ENCODE measurements at places on chromosomes 13 and 19.
A peak's percentile ranks its signal among the peaks of the same experiment; 100 is the strongest.

DNA sequence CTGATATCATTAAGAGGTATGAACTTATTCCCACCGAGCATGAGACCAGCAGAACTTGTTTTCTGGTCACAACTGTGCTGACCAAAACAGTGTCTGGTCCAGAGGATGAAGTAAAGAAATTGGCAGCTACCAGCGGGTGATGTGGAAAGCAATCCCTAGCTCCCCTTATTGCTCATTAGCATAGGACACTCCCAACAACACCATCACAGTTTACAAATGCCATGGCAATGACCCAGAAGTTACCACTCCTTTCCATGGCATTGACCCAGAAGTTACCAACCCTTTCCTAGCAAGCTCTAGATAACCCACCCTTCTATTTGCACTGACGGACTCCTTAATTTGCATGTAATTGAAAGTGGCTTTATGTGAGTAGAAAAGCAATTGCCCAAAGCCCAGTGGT, 1856.1 kb downstream of the OLFM4 start:
- DNase-seq = no peak

GRCh38 chr19:36215276-36216123, 594 bp downstream of the ZNF146 start:
- no peak for DNase-seq

DNA sequence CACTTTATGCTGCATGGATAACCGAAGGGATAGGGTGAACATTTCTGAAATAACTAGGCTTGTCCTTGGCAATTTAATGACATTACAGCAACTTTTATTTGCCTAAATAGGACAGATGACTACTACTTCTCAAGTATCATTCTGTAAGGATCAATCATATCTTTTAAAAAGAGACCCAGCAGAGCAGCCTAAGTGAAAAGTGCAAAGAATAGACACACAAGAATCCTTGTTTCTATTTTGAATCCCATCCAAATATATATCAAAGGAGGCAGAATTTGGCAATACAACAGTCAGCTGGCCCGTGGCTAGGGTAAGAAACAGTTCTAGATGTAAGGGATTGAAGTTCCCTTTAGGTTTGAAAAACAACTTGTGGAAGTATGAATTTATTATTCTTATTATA, 6.9 kb downstream of the THSD1 start:
- DNase-seq = no peak

DNA sequence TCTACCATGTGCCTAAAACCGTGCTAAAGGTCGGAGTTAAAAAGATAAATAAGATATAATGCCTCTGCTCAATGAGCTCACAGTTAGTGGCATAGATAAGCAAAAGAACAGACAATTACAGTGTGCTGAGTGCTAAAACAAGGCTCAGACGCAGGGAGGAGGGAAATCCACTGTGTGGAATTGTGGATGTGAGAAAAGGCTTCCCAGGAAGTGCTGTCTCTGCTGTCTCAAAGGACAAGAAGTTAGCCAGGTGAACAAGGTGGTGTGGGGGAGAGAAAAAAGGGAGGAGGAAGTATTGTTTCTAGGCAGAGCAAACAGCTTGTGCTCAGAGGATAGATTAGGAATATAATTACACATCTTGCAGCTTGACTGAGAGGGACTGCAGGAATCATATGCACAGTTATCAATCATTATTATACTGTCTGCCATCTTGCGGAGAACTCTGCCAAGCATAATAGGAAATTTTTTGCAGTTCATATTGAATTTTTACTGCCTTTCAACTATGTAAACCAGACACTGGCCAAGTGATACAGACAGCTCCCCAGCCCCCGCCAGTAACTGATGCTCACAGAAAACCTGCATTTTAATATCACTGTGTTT, 9.3 kb downstream of the C13orf42 start:
- DNase-seq = no peak

DNA sequence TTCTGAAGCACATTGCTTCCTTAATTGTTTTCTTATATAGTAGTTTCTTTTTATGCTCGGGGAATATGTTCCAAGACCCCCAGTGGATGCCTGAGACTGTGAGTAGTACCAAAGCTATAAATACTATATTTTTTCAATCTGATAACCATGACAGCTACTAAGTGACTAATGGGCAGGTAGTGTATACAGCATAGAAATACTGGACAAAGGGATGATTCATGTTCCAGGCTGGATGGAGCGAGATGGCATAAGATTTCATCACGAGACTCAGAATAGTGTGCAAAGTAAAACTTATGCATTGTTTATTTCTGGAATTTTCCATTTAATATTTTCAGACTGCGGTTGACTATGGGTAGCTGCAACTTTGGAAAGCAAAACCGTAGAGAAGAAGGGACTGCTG, 47.9 kb upstream of the OLFM4 start:
- DNase-seq = no peak

DNA sequence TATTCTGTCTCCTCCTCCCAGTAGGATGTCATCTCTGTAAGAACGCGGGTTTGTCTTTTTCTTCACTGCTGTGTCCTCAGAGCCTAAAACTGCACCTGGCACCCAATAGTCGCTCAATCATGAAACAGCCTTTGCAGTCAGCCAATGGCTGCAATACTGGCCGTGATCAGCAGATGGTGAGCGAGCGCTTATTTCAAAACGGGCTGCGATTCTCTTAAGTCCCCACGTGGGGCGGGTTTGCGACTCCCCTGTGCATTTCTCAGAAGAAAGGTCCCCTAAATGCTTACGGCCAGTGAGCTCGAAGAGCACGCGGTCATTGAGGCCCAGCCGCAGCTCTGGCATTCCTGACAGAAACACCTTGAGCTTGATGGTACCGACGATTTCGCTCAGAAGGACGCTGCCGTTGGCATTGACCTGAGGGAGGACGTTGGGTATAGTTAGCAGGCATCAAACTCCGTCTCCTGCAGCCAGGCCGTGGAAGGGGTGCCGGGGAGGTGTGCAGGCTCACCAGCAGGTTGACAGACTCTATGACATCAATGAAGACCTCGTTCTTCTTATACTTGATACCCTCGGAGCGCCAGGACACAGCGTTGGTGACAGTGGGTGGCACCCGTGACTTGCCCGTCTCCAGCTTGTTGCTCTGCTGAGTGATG, 6.0 kb downstream of the AP1M2 start:
- peak; percentile 71 for DNase-seq

DNA sequence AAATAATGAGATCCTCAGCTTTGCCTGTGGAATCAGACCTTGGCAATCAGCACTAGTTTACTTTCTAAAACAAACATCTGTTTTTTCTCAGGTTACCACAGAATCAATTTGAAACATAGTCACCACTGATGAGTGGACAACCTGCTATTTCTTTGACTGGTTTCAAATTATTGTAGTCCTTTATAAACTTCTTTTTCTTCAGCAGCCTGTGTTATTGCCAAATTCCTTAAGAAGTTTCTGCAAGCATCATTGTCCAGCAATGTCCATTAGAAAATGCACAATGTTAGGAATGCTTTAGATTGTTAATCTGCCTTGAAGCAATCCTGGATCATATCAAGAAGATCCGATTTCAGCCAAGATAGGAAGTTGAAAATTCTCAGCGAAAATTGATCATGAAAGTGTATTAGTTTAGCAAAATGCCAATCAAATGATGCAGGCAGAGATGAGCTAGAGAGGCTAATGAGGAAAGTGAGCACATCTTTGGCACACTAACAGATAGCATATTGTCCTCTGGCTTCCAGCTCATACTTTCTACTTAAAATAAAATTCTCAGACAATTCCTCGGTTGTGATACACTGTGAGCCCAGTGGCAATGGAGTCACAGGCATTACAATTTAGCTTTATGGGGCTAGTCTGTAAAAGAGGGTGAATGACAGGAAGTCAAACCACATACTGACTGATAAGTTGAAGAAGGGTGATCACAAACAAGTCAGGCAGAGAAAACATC, 270.6 kb downstream of the SLITRK6 start:
- DNase-seq = no peak

DNA sequence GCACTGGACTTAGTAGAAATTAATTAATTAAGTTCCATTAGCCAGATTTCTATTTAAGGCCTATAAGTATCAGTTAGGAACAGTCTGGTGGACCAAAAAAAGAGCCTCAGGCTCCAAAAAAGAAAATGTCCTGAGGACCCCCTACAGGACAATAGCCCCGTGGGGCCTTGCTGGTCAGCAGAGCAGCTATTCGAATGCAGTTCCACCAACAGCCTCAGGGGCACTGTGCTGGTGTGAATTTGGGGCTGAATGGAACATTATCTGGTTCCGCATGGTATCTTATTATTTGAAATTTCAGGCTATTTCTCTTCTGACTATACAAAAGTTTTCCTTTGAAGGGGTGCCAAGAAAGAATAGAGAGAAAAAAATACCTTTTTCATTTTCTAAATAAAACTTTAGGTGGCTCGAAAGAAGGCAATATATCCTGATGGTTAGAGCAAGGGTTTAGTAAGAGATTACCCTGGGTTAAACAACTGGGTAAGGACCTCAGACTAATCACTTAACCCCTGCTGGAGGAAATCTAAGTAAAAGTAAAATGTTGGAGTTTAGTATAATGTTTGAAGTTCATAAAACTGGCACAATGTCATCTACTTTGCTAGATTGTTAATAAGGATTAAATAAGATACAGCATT, 147.2 kb downstream of the MIPEP start:
- DNase-seq = no peak

GRCh38 chr19:7917267-7918061, 2.7 kb upstream of the SNAPC2 start:
- DNase-seq = peak; percentile 39

GRCh38 chr13:40992678-40993518, 26.2 kb downstream of the ELF1 start:
- DNase-seq = no peak

DNA sequence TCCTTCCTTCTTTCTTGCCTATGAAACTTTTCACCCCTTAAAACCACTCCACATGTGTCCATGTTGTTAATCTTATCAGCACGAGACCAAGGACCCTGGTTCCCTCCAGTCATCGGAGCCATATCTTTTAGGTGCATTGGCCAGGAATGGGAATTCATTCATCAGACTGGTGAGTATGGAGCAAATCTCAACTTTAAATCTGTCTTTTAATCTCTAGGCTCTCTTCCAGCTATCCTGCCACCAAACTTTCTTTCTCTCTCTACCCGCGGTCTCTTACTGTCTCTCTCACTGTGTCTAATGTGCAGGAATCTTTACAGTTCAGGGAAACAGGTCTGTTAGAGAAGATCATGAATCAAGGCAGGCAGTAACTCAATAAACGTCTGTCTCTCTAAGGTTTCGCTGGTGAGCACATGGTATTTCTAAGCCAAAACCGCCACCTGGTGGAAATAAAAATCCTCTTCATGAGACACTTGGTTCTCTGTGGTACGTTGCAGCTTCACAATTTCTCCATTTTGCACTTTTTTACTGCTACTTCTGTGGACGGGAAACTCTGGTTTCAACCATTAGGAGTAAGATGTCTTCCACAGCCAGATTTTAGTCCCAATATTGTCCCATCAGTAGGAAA, 16.1 kb downstream of the LGALS16 start:
- no peak for DNase-seq

DNA sequence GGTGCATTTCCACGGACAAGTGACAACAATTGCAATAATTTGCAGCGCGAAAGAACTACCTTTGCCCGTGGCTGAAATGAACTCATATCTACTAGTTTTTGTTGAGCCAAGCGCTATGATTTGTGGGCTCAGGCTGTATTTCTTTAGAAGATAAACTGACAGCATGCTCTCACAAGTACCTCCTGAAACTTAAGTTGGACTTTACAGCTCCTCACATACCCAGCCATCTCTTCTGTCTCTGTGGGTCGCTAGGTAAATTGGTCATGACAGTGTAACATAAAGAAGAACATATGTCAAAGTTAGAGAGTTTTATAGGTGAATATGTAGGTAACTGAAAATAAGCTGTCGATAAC, 839 bp downstream of the COG6 start:
- no peak for DNase-seq

- peak; percentile 66 for DNase-seq
Observed at GRCh38 chr19:48489608-48490216, 20.5 kb downstream of the CYTH2 start.

DNA sequence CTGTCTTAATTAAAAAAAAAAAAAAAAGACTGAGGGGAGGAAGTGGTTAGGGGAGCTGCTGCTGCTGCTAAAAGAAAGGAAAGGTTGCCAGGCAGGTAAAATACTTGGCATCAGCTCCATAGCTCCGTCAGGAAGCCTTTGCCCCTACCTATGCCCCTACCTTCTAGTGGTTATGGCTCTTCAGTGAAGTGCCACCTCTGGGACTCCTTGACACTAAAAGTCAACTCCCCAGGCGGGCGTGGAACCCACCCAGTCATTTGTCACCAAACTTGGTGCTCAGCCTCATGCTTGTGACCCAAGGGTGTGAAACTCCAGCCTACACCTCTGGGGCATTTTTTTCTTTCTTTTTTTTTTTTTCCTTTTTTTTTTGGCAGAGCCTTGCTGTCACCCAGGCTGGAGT, 4.9 kb upstream of the NECTIN2 start:
- DNase-seq = no peak

- no peak for DNase-seq
Observed at GRCh38 chr13:80362481-80362880, 21.6 kb upstream of the SPRY2 start.

GRCh38 chr19:3117716-3118115, 18.1 kb upstream of the GNA15 start:
- DNase-seq = no peak

GRCh38 chr19:56597696-56598095, 2.6 kb downstream of the ZNF71 start:
- DNase-seq = no peak

GRCh38 chr19:35986111-35986510, 8.9 kb upstream of the SDHAF1 start:
- DNase-seq = no peak

- DNase-seq = no peak
Observed at GRCh38 chr13:107421028-107421427, 794.3 kb downstream of the LIG4 start.

Measured in activated T-helper 1 cell treated with Interleukin-2 at 50 U/mL for 16 hours (primary cell).